ENCODE measurements at places on chromosomes 3 and 15.

GRCh38 chr3:132406587-132406986 is 10.7 kb upstream of the DNAJC13 start:
- DNase-seq, result no peak

DNA sequence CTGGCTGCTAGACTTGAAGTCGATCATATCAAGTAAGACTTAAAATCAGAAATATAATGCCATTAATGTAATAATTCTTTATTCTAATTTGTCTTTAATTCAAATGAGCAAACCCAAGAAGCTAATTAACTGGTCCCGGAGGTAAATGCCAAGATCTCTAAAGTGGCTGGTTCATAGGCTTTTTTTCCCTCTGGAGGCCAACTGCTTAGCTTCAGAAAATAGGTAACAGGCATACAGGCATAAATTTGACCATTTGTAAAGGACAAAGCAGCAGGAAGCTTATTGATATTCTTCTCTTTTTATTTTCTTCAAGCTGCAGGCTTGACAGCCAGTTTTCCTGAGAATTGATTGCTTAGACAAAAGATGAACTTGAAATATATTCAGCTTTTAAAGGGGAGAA is 158.6 kb upstream of the RAP2B start:
- DNase-seq, result no peak

GRCh38 chr15:58457466-58457965 is 25.7 kb downstream of the LIPC start:
- no peak for DNase-seq

DNA sequence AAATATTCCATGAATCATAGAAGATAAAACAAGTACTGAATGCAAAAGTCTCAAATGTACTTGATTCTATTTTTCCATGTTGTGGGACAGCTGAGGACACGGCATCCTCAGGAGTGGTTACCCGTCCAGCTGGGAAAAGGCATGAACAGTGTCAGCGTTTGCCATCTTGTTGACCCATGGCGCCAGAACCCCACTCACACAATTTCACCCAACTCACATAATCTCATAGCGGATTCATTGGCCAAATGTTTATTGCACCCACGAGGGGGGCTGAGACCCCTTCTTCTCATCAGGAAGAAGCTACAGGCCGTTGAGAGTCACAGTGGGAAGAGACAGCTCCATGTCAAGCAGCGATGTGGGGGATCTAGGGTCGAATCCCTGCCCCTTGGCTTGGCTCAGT is 72.9 kb downstream of the OCA2 start:
- no peak for DNase-seq

- no peak for DNase-seq
Measured at GRCh38 chr3:104388619-104389018, 978.1 kb upstream of the ALCAM start.

Data from CD4-positive, alpha-beta T cell treated with Interleukin-17A for 1 hour (primary cell).